ENCODE measurements at places on chromosomes 7 and 10. TPM values are rescaled to one million over a fixed set of nuclear protein-coding genes. Genes with fewer than 3 reads are reported as not detected.

GRCh38 chr7:70303309-70303708, 705.0 kb downstream of the AUTS2 start:
- no peak for DNase-seq
- no peak overlapping the region for H3K4me3 ChIP-seq
- no peaks in the 10 kb centered on the region for H3K27me3 ChIP-seq
- no peaks in the 10 kb centered on the region for H3K4me1 ChIP-seq

DNA sequence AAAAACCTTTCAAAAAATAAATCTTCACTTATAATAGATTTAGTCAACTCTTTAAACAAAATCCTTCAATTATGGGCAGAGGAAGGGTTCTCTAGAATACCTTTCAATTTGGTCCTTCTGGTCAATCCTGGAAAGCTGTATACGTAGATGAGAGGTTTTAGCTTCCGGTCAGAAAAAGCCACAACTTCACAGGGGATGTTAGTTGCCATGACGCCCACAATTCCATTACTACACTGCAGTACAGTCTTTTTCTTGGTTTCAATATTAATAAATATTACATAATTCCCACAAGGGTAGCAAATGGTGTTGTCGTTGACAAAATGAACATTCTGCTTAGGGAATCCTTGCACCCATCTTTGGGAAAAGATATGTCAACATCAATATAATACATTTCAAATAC, 1.7 kb downstream of the CFAP43 start:
- peaks cover 6% of the 10 kb centered on the region for H3K27me3 ChIP-seq
- no peak for DNase-seq
- no peaks in the 10 kb centered on the region for H3K36me3 ChIP-seq
- no peak overlapping the region for H3K27ac ChIP-seq
- H3K4me3 ChIP-seq: no peak overlapping the region

- no peak for DNase-seq
- peaks cover 86% of the 10 kb centered on the region for H3K27me3 ChIP-seq
- H3K4me1 ChIP-seq: no peaks in the 10 kb centered on the region
- H3K27ac ChIP-seq: no peak overlapping the region
These were observed 11.5 kb upstream of the C10orf53 start for GRCh38 chr10:49667991-49668390.

DNA sequence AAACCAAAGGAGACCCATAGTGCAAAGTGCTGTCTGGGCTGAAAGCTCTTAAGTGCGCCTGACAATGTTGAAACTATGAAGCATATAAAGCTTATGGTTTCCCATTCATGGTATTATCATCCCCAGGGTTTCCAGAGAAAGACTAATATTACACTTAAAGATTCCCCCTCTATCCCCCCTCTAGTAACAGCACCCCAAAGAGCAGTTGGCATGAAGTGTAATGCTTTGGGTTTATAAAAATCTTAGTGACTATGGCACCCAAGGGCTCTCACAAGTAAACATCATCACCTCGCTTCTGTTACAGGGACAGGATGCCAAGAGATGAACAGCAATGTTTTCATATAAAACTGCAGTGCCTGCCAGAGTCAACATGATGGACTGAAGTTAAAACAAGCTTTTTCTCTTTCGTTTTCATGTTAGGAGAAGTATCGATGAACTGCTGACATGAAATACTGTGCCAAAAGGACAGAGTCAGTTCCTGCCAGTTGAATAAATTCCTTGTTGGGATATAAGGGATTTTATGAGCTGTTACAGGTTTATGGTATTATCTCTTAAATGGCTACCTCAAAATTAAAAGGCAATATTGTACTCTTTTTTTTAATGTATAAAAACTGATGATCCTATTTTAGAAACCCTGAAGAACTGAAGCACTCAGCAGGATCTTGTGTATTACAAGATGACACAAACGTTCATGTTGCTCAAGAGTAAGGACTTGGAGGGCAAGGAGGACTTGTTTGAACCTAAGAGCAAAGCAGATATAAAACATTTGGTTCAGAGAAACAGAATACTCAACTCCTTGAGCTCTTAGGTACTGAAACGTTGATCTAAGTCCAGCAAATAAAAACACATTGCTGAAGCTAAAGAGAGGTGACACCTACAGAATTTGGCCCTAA, 203.7 kb upstream of the IMMP2L start:
- peaks cover 34% of the 10 kb centered on the region for H3K36me3 ChIP-seq
- DNase-seq: no peak
- H3K27me3 ChIP-seq: no peaks in the 10 kb centered on the region
- H3K27ac ChIP-seq: peak overlapping the region; percentile 4

DNA sequence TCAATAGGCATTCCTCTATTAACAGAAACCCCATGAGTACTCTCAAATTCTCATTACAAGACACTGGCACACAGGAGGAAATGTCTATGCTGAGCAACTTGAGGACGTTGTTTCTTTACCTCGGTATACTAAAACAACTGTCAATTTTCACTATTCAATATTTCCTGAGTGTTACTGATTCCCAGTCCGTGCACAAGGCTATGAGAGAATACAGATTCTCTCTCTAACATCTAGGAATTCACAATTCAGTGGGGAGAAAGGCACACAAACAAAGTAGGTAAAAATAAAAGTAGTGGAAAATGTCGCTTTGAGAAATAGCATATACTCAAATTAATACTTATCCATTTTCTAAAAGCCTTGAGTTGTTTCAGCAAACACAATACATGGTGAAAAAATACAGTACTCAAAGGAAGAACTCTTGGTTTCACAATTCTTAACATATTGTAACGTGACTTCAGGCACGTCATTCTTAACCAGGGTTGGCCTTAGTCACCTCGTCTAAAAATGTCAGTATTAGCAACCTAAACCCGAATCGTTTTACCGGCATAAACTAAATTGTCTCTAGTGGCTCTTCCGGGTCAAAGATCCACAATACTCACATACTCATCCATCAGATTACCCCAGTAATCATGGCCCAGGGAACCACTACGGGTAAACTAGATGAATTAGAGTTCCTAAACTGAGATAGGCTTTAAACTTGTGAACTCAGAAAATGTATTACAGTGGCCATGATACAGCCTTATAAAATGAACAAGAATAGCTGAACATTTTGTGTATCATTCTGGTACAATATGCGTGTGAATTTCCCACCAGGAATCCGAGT, 1.5 kb downstream of the IPMK start:
- no peaks in the 10 kb centered on the region for H3K27me3 ChIP-seq
- no peaks in the 10 kb centered on the region for H3K36me3 ChIP-seq
- peaks cover 56% of the 10 kb centered on the region for H3K4me1 ChIP-seq
- H3K27ac ChIP-seq: peak overlapping the region; percentile 93
- peak overlapping the region; percentile 87 for H3K4me3 ChIP-seq

The LIPK gene
- not detected for total RNA-seq

The IRF5 gene
- 2.2 TPM for total RNA-seq
